ENCODE measurements at places on chromosomes 3 and 15. TPM values are rescaled to one million over a fixed set of nuclear protein-coding genes. Genes with fewer than 3 reads are reported as not detected.

GRCh38 chr3:88626456-88627120, 476.8 kb downstream of the C3orf38 start:
- no peak for DNase-seq

DNA sequence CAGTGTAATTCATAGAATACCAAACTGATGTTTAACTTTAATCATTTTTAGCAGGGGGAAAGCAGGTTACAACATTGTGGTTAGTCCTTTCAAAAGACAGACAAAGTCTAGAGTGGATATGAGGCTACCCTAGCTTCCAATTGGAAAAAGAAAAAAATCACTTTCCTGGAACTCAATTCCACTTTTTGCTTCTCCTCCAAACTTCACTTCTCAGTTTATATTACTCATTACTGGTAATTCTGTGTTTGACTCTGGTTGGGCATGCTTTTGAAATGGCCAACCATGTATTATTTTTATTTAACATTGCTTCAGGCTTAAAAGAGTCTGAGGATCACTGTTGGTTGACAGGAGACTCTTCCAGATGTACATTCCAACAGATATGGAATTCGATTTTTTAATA, 84.8 kb downstream of the RAP2B start:
- DNase-seq = peak; percentile 66

- no peak for DNase-seq
Observed at GRCh38 chr3:132237652-132238032, 79.6 kb upstream of the ACP3 start.

DNA sequence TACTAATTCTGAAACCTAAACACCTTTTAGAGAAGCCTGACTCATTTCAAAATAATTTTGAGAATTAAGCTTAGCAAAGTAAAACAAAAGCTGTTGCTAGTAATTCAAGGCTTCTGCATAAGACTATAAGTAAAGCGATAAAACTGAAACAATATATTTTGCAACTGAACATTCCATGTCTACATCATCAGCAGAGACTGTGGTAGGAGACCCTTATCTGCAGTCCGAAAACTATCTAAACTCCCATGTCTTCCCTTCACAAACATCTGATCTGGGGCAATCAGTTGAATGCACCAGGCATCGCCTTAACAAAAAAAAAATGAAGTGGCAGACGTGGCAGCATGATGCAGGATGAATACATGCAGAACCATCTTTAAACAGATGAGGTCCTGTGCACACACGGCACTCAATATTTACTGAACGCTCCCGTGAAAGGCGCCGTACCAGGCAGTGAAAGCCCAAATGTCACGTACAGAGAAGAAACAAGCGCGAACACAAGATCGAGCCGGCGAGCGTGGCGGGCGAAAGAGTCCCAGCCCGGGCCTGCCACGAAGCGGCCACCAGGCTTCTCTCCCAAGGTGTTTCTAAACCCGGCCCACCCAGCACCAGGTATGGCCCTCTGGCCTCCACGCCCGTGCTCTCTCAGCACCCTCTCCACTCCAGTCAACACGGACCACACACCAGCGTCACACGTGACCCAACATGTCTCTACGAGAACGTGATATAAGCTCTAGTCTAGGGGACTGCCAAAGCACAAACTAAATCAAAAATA, 63.0 kb downstream of the CHSY1 start:
- DNase-seq = peak; percentile 90

DNA sequence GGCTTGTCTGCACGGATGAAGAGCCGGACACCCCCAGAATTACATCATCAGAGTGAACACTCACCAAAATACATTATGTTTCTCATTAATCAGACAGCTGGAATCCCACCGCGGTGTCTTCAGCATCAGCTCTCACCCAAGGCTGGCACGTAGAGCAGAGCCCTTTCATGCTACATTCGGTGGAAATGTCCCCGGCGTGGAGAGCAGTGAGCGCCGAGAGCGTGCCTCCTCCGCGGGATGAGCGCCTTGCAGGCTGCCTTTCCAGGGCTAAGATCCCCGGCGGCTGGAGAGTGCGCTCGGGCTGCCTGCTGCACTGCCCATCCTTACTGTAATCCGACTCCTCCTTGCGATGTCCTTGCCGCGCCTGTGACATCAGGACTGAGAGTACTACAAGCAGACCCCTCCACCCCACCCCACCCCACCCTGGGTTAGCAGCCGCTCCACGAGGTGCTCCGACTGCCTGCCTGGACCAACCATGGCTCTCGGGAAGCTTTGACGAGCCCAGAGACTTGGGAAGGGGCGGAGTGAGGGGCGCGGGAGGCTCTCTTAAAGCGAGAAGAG, at the start of gene ZNF385D:
Gene ZNF385D, minus strand, starts transcription at position 380 of the 561 bp plus-strand sequence. Its CDS starts 294 bp downstream, at position 86.
- peak; percentile 88 for DNase-seq

- peak; percentile 15 for DNase-seq
Observed at GRCh38 chr3:36738702-36739101, 25.7 kb downstream of the DCLK3 start.

GRCh38 chr3:16415911-16416476, 97.5 kb downstream of the RFTN1 start:
- no peak for DNase-seq

DNA sequence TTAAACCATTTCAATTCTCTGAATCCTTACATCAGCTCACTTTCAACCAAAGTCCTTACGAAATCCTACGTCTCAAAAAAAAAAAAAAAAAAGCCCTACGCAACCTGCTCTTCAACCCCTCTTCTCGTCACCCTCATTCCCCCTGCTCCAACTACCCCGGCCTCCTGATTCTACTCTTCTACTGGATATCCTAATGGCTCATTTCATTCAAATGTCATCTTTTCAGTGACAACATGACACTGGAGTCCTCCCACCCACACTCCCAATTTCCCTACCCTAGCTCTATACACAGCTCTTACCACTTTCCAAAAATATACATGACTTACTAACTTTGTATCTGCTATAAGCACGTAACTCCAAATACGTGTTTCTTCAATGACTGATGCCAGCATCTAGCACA, 11.5 kb downstream of the UBP1 start:
- DNase-seq = no peak

GRCh38 chr15:98719137-98719740, 70.9 kb downstream of the IGF1R start:
- no peak for DNase-seq

GRCh38 chr3:115673881-115674280, 50.6 kb downstream of the GAP43 start:
- DNase-seq = no peak

DNA sequence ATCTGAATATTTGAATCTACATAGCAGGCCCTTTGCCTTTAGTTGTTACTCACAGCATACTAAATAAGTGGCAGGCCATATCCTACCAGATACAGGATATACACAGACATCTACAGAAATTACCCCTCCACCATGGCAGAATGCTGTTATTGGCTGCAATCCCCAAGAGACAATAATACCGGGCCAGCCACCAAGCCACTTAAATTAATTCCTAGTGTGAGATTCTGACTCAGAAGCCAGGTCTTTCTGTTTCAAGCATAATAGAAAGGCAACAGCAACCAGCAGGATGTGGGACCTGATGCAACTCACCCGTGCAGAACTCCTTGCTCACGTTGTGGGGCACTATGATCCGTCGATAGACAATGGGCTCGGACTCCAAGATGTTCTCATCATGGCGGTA, 39.8 kb downstream of the CLK3 start:
- no peak for DNase-seq

DNA sequence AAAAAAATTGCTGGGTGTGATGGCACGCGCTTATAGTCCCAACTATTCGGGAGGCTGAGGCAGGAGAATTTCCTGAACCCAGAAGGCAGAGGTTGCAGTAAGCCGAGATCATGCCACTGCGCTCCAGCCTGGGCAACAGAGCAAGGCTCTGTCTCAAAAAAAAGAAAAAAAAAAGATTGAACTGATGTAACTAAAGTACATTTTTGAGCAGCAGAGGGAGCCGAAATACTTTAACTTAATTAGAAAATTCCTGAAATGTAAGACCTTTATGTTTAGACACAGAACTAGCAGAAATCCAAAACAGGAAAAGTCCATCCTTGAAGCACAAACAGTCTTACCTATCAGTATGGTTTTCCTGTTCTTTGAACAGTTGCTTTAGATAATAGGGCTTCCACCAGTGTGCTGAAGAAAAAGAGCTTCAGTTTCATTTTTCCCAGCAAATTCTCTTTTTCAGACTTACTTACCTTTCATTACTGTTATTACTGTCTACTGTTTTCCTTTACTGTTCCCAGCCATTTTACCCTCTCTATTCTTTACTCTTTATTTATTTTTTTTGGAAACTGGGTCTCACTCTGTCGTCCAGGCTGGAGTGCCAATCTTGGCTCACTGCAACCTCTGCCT, 33.4 kb upstream of the ZNF609 start:
- DNase-seq = peak; percentile 75

GRCh38 chr15:71103102-71103676, 12.1 kb upstream of the THSD4 start:
- DNase-seq = peak; percentile 74

GRCh38 chr3:172138792-172139507, 99.6 kb downstream of the FNDC3B start:
- DNase-seq = peak; percentile 18

GRCh38 chr15:64288577-64288976, 67.4 kb downstream of the CSNK1G1 start:
- DNase-seq = no peak

- DNase-seq = no peak
Observed at GRCh38 chr15:90979582-90979981, 14.8 kb downstream of the PRC1 start.

GRCh38 chr3:77618686-77619085, 578.8 kb downstream of the ROBO2 start:
- no peak for DNase-seq

DNA sequence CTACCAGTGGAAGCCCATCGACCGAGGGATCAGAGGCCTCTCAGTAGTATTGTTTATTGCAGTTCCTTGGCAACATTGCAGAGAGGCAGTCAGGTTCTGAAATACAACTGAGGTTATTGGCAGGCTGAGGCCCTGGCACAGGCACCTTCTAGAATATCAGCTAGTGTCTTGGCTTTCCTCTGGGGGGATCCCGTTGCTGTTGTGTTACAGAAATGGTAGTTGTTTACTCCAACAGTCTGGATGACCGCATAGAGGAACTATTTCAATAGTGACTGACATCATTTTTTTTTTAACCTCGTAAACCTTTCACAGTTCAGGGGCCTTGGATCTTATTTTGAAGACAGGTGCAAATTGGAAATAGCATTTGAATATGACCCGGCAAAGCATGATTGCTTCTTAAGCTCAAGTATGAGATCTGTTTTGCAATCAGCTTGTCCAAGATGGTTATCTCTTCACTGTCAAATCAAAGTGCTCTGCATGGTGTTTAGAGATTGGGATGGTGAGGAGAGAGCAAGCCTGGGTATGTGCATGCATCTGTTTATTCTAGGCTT, 63.9 kb downstream of the PGPEP1L start:
- peak; percentile 22 for DNase-seq

DNA sequence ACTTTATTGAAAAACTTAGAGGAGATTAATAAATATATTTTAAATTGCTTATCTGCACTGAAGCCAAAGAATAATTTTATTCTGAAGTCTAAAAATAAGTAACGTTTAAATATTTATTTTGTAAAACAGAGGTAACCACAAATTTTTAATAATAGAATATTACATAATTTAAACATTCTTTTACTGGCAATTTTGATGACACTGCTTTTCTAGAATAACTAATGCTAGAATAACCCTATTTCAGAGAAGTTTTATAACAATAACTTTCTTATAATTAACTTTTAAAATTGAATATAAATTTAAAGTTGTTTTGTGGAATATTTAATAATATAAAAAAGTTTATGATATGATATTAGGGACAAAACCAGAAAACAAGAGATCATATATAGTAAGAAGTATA, 409.6 kb upstream of the KCNMB2 start:
- no peak for DNase-seq

DNA sequence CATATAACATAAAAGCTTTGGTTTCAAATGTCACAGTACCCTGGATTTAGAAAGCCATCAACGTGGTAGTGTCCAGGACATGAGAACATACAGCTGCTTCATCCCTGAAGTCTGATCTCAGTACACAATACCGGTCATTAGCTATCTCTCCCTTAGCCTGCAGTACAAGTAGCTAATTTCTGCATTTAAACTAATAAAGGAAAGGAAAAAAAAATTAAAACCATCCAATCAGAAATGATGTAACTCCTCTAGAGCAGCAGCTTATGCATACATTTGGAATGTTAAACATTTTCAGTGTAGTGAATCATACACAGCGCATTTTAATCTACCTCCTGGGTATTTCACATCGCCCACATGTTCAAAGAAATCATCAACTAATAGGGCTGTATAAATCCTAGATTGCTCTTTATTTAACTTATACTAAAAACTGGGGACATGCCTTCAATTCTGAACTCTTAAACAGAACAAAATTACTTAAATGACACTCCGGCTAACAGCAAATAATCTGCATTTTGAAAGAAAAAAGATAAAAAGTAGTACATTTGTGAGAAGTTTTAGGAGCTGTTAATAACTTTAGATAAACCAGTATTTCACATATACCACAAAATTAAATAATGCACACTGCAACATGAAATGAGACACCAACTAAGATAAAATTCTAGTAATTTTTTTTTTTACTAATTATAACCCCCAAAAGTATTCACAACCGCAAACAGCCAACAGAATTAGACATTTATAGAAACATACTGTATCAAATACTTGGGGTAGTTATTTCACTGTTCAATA, 3.7 kb downstream of the IGF2BP2 start:
- DNase-seq = peak; percentile 84

- no peak for DNase-seq
Observed at GRCh38 chr15:86362555-86362954, 282.9 kb downstream of the AGBL1 start.

GRCh38 chr3:62109534-62109933, 263.8 kb downstream of the FEZF2 start:
- no peak for DNase-seq

The LMAN1L gene
- not detected for polyA plus RNA-seq

The GATA2 gene
- polyA plus RNA-seq = 22.7 TPM

The ZNF660 gene
- 5.5 TPM for polyA plus RNA-seq

The TGFBR2 gene
- polyA plus RNA-seq = 9.1 TPM

The MUC13 gene
- 0.06 TPM for polyA plus RNA-seq

The CSPG5 gene
- 2.9 TPM for polyA plus RNA-seq

The ANXA2 gene
- 284 TPM for polyA plus RNA-seq

The CPEB1 gene
- polyA plus RNA-seq = 0.86 TPM

The GABRR3 gene
- not detected for polyA plus RNA-seq

Measured in cardiac muscle cell (in vitro differentiated cells and primary cell).